ENCODE measurements at places on chromosomes 2 and 18.

DNA sequence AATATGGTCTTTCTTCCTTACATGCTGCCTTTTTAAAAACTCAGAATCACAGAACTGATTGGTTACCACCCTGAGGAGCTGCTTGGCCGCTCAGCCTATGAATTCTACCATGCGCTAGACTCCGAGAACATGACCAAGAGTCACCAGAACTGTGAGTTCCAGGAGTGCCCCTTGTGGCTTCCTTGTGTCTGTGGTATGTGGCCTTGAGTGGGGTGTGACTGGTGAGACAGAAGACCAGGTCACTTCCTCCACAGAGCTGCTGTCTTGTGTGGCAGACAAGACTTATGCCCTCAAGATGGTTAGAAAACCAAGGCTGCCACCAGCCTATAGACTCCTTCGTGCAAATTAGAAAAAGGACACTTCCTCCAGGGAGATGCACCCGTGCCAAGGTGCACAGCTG is 72.6 kb downstream of the EPAS1 start:
- DNase-seq: no peak

GRCh38 chr2:213551526-213551925 is 267.3 kb downstream of the SPAG16 start:
- DNase-seq: no peak

DNA sequence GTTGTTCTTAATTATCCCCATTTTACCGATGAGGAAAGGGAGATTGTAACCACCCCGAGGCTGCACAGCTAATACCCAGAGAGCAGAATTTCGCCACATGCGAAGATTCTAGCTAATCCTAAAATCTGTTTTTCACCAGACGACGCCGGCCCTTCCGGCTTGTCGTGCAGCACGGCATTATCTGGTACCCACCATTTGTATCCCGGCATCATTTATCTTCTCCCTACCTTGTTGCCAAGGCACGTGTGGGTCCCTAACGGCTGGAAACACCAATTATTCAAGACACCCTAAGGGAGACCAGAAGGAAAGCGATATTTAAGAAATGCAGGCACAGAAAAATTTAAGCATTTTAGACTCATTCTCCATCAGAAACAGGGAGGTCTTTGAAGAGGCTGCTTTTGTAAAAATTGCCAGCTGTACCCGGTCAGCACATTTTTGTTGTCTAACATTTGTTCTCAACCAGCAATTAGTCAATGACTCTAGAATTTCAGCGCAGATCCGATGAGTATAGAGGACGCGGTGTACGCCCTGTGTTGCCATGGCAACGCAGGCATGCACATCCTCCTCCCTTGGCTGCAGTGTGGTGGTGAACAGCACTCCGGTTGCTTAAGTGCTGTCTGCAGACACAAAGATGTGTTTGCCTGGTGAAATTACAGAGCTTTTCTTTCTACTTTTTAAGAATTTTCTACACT is 111.6 kb downstream of the AGAP1 start:
- peak; percentile 28 for DNase-seq

DNA sequence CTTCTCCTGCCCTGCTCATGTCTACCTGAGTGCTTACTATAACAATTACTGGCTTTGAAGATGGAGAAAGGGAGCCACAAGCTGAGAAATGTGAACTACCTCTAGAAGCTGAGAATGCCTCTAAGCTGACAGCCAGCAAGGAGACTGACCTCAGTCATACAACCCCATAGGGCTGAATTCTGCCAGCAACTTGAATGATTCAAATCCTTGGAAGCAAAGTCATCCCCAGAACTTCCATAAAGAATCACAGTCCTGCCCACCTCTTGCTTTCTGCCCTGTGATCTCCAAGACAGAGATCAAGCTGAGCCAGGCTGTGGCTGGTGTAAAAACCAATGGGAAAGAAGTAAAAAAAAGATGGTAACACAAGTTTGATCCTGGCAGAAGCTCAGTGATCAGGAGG is 288.2 kb upstream of the SPHKAP start:
- no peak for DNase-seq

DNA sequence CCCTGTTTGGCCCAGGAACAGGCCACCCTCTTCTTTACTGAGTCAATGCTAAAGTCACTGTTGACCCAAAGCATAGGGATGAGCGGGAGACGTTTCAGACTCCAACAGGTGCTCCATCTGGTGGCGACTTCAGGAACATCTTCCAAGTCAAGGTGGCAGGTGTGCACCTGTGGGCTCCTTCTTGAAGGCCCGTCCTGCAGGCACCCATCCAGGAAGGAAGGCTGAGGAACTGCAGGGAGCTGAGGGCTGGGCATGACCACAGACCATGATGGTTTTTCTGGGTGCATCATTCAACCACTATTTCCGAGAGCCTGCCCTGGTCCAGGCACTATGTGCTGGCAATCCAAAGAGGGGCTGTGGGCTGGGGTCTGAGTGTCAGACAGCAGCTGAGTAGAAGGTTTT is 142.8 kb downstream of the NDUFA10 start:
- DNase-seq: no peak

DNA sequence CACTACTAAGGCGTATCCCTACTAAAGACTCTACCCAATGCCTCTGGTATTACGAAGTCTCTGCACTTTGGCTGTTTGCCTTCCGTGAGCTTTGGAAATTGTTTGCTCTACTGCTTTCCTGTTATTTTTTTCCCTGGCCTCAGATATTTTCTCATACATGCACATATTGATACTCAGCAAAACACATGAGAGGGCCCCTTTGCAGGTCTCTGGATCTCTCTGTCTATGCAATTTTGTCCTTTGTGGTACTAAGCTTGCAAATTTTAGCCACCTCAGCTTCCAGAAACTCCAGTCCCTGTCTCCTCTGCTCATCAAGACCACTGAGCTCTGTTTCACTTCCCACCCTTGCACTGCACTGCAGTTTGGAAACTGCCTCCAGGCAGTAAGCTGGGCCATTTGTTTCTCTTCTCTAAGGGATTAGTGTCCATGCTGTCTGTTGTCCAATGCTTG is 46.6 kb downstream of the TAF1B start:
- DNase-seq: no peak

GRCh38 chr2:125169022-125169763 is 1144.1 kb downstream of the CNTNAP5 start:
- DNase-seq: no peak

- DNase-seq: no peak
These were observed 24.6 kb downstream of the SRD5A2 start for GRCh38 chr2:31555967-31556706.

- no peak for DNase-seq
These were observed 9.8 kb downstream of the LGALSL start for GRCh38 chr2:64463781-64464180.

DNA sequence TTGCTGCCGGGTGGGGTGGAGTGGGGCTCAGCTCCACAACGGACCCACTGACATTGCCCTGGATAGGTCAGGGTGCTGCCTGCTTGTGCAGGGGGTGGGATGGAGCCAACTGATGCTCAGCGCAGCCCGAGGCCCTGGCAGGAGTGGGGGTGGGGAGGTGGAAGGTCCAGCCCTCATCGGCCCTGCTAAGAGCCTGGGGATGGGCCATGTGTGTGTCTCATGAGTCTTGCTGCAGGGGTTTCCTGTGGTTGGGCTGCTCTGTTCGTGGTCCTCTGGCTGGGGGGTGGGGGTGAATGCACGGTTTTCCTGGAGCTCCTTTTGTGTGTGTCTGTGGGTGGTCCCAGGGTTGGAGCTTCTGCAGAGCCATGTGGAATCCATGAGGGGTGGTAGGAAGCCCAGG is 39.4 kb upstream of the GALR1 start:
- no peak for DNase-seq

GRCh38 chr2:46540496-46541331 is 61.3 kb downstream of the TMEM247 start:
- DNase-seq: peak; percentile 28

DNA sequence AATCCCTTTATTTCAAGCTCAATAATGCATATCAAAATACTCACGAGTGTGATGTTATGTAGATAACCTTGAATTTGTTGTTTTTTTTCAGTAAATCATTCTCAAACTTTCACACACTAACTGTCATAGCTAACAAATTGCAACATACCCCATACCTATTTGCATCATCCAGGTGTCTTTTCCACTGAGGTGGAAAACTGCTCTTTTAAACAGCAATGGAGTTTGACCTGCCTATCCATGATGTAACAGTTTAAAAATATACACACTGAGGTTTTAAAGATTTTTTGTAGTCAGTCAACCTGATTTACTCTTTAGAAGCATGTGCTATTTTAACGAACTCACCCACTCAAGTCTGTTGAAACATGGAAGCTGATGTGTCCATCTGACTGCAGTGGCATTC is 298.7 kb downstream of the RND3 start:
- no peak for DNase-seq

GRCh38 chr18:4831791-4832375 is 365.2 kb downstream of the AKAIN1 start:
- DNase-seq: no peak

- DNase-seq: no peak
These were observed 373.7 kb upstream of the GALNT5 start for GRCh38 chr2:156883804-156884203.

DNA sequence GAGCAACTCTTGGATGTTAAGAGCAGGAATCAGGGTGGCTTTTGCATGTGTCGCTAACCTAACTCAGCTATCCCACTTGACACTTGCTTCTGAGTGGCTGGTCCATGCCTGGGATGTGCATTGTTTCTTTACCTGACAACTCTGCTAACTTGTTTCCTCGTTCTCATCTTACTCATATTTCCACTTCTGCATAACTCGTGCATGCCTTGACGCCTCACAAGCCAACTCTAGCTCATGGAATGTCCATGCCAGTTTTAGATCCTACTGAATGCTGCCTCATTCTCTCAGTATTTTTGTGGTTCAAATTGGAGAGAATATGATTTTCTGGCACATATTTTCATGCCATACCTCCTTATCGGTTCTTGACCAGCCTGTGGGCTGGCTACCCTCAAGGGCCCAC is 52.5 kb downstream of the CDCA7 start:
- no peak for DNase-seq

- no peak for DNase-seq
These were observed 182.3 kb downstream of the INO80D start for GRCh38 chr2:205903549-205904129.

- DNase-seq: no peak
These were observed 6.3 kb upstream of the EN1 start for GRCh38 chr2:118853651-118854291.

GRCh38 chr2:101762451-101763171 is 65.1 kb downstream of the MAP4K4 start:
- no peak for DNase-seq

DNA sequence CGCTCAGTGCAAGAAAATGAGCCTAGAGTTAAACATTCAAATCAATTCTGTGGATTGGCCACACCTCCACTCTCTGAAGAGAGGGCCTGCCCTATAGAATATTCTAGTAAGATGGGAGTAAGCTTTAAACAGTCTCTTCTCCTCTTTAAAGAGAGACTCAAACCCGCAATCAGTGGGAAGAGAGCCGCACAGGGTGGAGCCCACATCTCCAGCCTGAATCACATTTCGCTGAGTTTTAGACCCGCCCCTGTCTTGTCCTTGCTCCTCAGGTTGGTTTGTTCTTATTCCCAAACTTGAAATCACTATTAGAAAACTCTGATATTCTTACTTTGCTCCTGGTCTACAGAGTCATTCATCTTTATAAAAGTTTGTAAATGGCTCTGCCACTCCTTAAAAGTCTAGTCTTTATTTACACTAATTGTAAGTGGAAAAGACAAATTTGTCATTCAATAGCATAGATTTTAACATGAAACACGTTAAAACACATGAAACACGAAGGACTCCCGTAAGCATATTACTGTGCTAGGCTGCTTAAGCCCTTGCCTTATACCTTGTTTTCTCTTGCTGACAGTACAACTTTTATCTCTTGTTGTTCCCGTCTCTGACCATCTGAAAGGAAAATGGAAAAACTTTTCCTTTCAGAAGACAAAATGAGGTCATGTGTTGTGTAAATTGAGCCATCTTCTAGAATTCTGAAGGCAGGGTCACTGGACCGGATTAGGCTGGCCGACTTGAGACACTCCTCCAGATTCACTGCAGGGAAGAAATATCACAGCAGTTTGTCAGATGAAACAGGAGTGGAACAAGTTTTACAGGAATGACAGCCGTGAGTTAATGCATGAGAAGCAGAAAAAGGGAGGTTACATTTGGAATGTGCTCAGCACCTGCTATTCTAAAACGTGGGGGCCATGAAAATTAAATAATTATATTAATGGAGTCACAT is 5.6 kb downstream of the DSC1 start:
- DNase-seq: no peak

DNA sequence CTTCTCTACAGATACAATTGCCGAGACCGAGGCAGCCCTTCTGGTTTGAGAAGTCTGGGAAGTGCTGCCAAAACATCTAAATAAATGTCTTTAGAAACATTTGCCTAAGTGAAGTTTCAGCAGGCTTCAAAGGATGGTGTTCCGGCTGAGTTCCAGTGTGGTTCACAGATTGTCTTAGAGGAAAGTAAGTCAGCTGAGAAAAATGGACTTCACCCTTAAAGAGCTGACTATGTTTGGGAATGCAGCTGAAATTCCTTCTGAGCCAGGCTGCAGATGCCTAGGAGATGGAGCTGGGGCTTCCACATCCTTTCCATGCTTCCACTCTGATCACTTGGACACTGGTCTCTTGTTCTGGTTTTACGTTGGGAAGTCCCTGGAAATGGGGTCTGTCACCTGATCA is 83.6 kb downstream of the FHOD3 start:
- DNase-seq: no peak

DNA sequence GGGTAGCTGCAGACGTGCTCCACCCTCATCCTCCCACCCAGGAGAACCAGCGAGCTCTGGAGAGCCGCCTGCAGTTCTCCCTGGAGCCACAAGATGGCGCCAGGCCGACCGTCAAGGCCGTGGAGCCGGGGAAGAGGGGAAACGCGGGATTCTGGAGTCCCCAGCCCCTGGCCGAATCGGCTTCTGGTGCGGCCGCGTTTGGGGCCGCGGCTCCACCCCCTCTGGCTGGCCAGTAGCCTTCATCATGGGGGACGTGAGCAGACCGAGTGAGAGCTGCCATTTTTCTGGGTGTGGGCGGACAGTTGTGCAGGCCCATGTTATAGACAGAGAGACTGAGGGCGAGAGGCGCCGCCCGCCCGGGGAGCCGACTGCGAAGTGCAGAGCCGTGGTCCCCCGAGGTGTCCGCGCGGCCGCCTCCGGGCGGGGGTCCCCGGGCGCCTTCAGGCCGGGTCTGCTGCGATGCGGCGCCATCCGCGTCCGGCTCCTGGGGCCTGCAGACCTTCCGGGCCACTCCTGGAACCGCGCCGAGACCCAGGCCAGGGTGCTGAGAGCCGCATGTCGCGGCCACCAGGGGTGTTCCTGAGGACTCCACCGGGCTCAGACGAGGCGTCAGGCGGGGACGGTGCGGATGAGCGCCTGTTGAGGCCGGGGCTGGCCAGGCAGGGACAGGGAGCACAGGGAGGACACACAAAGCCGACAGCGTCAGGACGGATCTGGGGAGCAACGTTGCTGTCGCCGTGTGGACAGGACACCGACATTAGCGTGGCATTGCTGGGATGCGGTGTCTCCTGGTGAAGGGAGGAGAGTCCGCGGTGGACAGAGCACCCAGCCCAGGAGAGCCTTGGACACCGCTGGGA is 418.2 kb upstream of the HS6ST1 start:
- DNase-seq: no peak

GRCh38 chr2:30230497-30231211 is 680 bp upstream of the LBH start:
- DNase-seq: no peak

All from thoracic aorta (tissue), 2 donors.